ENCODE measurements at places on chromosomes 6 and 20.

DNA sequence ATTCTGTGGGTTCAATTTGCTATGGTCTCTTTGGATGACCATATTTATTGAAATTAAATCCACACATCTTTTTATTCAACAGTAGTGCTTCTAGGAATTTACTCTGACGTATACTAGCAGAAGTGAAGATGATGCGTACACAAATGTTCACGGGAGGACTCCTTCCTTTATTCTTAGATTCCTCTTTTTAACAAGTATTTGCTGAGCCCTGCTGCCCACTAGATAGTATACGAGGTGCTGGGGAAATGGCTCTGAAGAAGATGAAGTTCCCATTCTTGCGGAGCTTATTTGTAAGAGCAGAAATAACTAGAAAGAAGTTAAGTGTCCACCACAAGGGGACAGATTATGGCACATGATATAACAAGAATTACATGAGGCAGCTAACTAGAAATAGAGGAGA, 145.2 kb downstream of the DOK5 start:
- DNase-seq: no peak

- peak; percentile 75 for DNase-seq
Measured at GRCh38 chr20:774016-774659, 5.8 kb upstream of the SLC52A3 start.

DNA sequence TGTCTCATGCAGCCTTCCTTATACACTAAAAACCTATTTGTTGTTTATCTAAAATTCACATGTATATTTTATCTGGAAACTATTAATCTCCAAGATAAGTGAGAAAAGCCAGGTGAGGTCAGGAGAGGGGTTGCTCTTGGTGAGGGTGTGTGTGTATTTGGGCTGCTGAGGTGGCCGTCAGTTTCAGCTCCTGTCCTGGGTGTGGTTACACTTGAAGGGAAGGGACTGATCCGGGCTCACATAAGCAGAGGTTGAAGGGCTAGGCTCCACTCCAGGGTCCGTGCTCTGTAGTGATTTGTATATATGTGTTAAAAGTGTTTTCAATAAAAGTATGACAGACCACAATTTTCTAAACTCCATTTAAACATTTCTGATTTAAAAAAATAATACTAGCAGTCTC, 13.5 kb upstream of the SNAI1 start:
- no peak for DNase-seq

DNA sequence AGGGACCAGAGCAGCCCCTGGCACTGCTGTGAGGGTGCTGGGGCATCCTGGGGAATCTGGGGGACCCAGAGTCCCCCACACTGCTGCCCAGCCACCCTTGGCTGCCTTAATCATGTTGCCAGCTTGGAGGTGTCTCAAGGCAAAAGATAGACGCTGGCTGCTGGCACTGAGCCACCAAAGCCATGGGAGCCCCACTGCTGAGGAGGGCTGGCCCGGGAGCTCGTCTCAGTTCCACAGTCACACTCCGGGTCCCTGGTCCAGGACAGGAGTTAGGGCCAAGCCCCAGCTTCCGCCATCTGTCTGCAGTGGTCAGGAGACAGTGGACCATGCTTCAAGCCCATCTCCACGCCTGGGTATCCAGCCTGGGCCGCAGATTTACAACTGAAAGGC, 41.0 kb upstream of the HMGA1 start:
- no peak for DNase-seq

- peak; percentile 47 for DNase-seq
Measured at GRCh38 chr6:118668761-118669385, 17.5 kb upstream of the CEP85L start.

DNA sequence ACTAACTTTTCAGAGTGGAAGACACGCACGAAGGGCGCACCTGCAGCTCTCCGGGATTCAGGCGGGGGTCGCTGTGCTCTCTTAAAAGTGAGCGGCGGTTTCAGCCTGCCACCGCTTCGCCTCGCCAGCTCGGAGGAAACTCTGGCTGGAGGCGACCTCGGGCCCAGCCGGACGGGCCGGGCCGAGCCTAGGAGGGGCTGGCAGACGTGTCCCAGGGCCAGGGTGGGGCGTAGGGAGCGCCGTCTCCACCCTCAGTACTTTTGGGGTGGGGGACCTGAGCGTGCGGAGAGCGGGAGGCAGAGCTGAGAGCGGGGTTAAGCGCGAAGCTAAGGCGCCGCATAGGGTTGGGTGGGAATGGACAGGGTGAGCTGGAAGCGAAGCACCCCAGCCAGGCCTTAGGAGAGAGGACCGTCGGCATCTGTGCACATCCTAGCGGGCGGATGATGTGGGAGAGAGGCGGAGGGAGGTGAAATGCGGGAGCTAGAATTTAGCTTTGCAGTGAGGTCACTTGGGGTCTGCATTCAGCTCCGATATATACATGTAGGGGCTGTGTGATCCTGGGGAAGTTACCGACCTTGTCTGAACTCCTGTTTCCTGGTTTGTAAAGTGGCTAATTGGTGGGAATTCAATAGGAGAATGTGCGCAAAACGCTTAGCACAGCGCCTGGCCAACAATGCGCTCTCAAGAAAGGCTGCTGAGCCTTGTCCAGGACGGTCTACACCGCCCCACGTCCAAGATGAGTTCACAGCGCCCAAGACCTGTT, 6.5 kb upstream of the TFAP2A start:
- DNase-seq: no peak

DNA sequence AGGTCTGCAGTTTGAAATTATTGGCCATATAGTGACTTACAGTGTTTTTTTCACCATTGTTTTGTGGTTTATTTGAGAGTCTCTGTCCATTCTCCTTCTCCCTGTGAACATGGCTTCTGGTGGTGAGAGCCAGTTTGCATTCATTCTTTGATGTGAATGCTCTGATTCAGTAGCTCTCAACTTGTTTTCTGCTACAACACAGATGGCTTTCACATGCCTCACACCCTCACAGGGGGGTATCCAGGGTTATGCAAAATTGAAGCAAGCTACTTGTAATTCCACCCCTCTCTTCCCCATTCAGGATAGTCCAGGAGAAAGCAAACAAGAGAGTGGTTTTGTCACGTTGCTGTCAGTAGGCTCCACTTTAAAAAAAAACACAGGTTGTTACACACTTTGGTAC, 55.6 kb downstream of the SLX4IP start:
- no peak for DNase-seq

DNA sequence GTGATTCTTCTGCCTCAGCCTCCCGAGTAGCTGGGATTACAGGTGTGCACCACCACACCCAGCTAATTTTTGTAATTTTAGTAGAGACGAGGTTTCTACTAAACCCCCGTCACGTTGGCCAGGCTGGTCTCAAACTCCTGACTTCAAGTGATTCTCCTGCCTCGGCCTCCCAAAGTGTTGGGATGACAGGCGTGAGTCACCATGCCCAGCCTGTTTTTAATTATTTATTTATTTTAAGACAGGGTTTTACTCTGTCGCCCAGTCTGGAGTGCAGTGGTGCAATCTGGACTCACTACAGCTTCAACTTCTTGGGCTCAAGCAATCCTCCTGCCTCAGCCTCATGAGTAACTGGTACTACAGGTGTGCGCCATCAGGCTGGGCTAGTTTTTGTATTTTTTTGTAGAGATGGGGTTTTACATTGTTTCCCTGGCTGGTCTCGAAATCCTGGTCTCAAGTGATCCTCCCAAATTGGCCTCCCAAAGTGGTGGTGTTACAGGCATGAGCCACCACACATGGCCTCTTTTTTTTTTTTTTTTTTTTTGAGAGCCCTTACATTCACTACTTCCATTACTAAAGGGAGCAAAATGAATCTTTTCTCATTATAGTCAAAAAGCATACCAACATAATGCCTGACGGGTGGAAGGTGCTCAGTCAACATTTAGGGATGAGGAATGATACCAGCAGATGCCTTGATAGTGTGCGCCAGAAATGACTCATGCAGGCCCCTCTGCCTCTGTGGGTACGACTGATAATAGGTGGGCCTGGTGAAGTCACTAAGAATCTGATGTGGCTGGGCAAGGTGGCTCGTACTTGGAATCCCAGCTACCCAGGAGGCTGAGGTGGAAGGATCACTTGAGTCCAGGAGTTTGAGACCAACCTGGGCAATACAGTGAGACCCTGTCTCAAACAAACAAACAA, 17.8 kb upstream of the RALGAPB start:
- no peak for DNase-seq

- no peak for DNase-seq
Measured at GRCh38 chr6:154479771-154480639, 30.5 kb downstream of the CNKSR3 start.

DNA sequence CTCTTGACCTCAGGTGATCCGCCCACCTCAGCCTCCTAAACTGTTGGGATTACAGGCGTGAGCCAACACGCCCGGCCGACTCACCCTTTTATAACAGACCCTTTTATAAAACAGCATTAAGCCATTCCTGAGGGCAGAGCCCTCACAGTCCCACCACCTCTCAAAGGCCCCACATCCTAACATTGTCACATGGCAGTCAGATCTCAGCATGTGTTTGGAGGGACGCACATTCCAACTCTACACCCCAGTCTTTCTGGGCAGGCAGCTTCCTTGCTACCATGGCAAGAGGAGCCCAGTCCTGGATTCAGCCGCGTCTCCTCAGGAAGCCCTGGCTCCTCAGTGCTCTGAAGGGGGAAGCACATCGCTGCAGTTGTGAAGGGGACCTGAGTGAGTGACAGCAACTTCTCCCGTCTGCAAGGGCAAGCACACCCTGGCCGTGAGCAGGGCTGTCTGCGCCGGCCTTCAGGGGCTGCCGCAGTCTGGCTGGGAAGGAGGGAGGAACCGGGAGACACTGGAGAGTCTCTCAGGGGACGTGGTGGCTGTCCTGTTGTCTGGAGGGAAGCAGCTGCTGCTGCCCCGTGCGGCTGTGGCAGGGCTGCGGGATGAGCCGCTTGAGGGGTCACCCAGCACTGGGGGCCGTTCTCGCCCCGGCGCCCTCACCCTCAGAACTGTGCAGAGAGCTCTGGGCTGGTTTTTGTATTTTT, 15.9 kb downstream of the OSBPL2 start:
- no peak for DNase-seq

- DNase-seq: peak; percentile 73
Measured at GRCh38 chr6:82006027-82006738, 241.4 kb downstream of the IBTK start.

GRCh38 chr6:132414761-132415160, 13.5 kb upstream of the MOXD1 start:
- DNase-seq: no peak

DNA sequence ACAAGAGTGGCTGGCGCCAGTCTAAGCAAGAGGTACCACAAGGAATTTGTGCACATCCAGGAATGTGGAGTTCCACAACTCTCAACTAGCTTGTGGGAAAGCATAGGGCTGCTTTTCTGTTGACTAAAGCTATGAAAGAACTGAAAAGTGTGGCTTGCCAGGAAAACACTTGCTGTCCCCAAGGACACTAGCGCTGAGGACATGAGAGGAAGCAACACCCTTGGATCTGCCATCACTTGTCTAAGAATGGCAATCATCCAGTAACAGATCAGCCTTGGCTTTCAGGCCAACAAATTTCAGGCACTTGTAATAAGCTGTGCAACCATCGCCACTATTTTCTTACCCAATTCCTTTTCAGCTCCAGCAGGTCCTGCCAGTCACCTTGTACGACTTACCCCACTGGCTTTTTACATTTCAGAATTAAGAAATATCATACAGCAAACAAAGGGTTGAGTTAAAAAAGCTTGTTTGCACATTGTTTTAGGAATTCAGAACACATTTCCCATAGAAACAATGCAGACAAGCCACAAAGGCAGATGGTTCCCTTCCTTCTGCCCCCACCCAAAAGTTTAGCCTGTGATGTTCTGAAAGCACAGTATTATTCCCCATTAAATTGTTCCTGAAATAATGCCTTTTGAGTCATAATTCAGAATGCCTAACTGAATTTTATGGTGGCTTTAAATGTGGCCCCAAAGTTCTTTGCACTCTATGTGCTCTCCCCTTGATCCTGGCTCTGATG, 57.9 kb upstream of the SSTR4 start:
- DNase-seq: no peak

DNA sequence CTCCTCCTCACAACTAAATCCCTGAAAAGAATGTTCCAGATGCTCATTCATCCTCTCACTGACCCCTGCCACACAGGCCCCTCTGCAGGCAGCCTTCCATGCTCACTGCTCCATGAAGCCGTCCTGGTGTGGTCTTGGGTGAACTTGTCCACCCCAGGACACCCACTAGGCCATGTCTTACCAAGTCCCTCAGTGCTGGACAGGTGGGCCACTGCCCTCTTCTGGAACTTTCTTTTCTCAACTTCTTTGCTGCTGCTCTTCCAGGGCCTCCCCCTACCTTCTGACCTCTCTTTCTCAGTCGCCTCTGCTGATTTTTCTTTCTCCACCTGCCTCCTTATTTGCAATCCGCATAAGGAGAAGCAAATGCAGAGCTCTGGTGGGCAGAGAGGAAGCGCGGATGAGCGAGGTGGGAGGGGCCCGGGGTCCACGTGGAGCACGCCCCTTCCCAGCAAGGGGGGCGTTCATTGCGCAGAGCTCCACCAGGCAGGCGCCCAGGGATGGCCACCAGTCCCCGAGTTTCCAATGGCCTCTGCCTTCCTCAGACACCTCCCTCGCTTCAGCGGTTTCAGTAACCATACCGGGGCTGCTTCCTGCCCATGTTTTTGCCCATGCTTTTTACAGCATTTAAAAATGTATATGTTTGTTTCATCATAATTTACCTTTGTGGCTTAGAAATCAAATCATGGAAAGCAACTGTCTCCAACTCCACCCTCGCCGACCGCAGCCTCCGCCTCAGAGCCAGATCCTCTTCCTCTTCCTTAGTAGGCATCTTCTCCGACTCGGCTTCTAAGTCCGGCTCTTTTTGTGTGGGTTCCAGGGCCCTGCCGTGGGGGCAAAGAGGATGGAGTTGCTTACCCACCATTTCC, 129.6 kb downstream of the ZDHHC14 start:
- peak; percentile 52 for DNase-seq

- DNase-seq: peak; percentile 71
Measured at GRCh38 chr20:1301031-1301529, 27.9 kb downstream of the SDCBP2 start.

Measured in hematopoietic multipotent progenitor cell treated with erythropoietin and hydrocortisone succinate and interleukin-3 and kit ligand, for 4 days (in vitro differentiated cells).